ENCODE measurements at places on chromosomes 1 and 21. TPM values are rescaled to one million over a fixed set of nuclear protein-coding genes. Genes with fewer than 3 reads are reported as not detected.

Gene ITLN2
- not detected for total RNA-seq

Gene PADI3
- total RNA-seq: not detected

Gene HSD3B1
- not detected for total RNA-seq

Gene CRYBG2
- total RNA-seq: 2.2 TPM

Data from kidney (tissue), 22 donors.